ENCODE measurements at places on chromosomes 7 and 10.

- no peak for DNase-seq
Measured at GRCh38 chr7:45073031-45073785, 15.6 kb downstream of the NACAD start.

- DNase-seq, result peak; percentile 24
Measured at GRCh38 chr10:43229208-43230061, 37.4 kb downstream of the RASGEF1A start.

DNA sequence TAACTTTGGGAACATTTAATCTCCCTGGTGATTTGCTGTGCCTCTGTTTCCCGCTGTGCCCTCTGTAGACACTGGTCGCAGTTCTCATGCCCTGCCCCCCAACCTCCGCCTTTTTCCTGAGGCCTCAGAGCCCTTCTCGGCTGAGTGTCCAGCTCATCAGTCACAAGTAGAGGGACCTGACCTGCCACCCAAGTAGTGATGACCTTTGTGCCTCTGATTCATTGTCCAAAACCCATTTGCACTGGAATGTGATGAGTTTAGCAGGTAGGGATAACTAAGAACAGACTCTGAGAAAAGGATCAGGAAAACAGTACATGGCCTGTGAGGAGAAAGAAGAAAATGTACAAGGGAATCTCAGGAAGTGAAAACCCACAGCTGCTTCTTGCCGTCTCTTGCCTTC is 58.8 kb downstream of the LANCL2 start:
- no peak for DNase-seq

GRCh38 chr7:5700391-5700985 is 81.0 kb downstream of the RNF216 start:
- DNase-seq, result no peak

- no peak for DNase-seq
Measured at GRCh38 chr10:69684981-69685353, 54.9 kb downstream of the FAM241B start.
